Umbilical cord (tissue), 2 donors: ENCODE measurements at places on chromosomes 2 and 18. TPM values are rescaled to one million over a fixed set of nuclear protein-coding genes. Genes with fewer than 3 reads are reported as not detected.

- DNase-seq = no peak
Measured at GRCh38 chr2:224927011-224927410, 115.3 kb downstream of the DOCK10 start.

SERPINB10 gene
- total RNA-seq = 0.96 TPM

GRCh38 chr2:52810460-52810859, 957.1 kb upstream of the CHAC2 start:
- peak; percentile 5 for DNase-seq

DNA sequence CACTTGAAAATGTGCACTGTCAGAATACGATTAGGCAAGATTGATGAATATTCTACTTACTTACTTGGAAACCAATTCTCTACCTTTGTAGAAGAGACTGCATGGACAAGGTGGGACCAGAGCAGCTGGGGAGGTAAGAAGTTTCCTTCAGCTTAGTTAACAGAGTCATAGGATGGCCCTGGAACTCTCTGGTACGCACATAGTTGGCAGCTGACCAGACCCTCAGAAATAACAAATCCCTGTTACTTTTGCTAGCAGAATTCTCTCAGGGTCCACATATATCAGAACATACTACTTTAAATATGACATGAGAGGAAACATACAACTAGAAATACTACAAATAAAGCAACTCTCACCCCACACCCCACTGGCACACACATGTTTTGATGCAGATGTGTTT, 24.8 kb upstream of the STAT1 start:
- no peak for DNase-seq

GRCh38 chr2:205806143-205806905, 124.0 kb downstream of the NRP2 start:
- DNase-seq = no peak

GRCh38 chr2:182761903-182762302, 45.8 kb downstream of the DNAJC10 start:
- no peak for DNase-seq

- no peak for DNase-seq
Measured at GRCh38 chr18:50004013-50004412, 190.7 kb upstream of the ACAA2 start.

DSG1 gene
- 26.5 TPM for total RNA-seq

DNA sequence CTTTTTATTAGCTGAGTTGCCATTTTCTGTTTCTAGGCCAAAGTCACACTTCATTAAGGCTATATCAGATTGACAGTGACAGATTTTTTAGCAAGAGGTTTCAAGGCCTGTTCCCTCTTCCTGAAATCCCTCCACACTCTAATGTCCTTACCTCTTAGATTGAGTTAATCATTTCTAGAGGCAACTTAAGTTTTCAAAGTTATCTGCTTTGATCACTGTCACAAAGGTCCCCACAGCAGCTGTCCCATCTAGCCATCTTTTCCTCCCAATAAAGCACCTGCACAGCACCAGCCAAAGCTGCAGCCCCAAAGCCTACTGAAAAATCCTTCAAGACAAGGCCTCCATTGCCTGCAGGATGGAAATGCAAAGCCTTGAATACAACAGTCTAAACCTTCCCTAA, 13.4 kb downstream of the AMMECR1L start:
- no peak for DNase-seq

- DNase-seq = no peak
Measured at GRCh38 chr2:157059036-157059435, 198.5 kb upstream of the GALNT5 start.

DNA sequence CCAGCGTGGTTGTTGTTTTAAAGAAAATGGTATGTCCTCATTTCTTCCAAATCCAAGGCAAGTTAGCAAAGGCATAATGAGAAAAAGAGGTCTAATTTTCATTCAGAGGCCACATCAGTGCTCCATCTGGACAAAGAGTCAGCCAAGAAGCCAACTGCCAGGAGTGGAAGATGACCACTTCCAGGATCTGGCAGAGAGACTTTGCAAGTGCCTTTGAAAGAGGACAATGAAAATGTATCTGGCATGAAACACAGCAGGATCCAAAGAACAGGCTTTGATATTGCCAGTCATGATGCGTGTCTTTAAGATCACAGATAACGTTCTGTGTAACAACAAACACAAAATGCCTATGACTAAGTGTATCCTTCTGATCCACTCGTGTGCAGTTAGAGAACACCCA, 82.8 kb downstream of the AFF3 start:
- DNase-seq = no peak

GRCh38 chr2:54830546-54830945, 107.1 kb downstream of the EML6 start:
- DNase-seq = no peak

- DNase-seq = no peak
Measured at GRCh38 chr2:58157754-58158153, 83.4 kb downstream of the FANCL start.

- no peak for DNase-seq
Measured at GRCh38 chr2:16729335-16729734, 63.7 kb upstream of the CYRIA start.

LCT gene
- total RNA-seq = 1.7 TPM

CNDP1 gene
- 1.2 TPM for total RNA-seq
